ENCODE measurements at places on chromosomes 5 and 9.
A peak's percentile ranks its signal among the peaks of the same experiment; 100 is the strongest.

GRCh38 chr5:173837654-173838053, 50.5 kb upstream of the CPEB4 start:
- no peak for DNase-seq

GRCh38 chr5:164306662-164307061, 801.2 kb downstream of the MAT2B start:
- no peak for DNase-seq

DNA sequence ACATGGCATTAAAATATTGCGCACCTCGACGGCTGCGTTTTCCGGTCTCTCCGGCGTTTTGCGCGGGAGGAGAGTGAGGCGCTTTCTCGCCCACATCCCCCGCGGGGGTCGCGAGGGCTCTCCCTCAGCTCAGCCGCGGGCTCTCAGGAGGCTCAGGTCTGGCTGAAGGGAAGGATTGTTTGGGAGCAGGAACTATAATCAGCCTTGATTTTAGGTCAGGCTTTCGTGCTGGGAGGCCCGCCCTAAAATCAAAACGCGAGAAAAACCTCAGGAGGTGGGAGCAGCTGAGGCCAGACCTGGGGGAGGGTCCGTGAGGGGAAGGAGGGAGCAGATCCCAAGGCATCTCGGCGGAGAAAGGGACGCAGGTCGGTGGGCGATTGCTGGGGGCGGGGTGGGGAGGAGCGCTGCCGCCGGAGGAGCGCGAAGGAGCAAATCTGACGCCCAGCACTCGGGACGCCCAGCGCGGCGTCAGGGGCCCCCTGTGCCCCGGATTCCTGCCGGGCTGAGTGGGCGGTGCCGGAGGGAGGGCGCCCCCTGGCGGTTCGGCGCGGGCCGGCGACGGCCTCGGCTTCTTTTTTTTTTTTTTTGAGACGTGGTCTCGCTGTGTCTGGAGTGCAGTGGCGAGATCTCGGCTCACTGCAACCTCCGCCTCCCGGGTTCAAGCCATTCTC, 18.7 kb upstream of the RNF130 start:
- peak; percentile 69 for DNase-seq

GRCh38 chr5:118616281-118616680, 372.1 kb downstream of the DTWD2 start:
- no peak for DNase-seq

- no peak for DNase-seq
Measured at GRCh38 chr5:84249918-84250630, 134.6 kb downstream of the EDIL3 start.

GRCh38 chr5:138338411-138339090, 485 bp downstream of the FAM53C start:
- DNase-seq, result no peak

DNA sequence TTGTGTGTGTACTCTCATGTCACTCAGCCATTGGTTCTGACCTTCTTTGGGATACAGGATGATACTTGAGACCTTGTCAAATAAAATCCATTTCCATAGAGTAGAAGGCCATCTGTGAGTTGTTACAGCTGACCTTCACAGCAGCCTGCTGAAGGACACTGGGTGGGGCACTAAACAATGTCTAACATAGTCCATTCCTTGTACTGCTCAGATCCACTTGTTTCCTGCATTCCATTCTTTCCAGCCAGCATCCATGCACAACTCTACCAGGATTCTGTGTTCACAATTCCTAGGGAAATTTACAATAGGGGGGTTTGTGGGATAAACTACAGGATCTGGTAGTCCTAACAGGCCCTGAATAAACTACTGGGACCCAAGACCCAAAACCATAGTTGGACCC, 286.4 kb downstream of the RASEF start:
- DNase-seq, result no peak

DNA sequence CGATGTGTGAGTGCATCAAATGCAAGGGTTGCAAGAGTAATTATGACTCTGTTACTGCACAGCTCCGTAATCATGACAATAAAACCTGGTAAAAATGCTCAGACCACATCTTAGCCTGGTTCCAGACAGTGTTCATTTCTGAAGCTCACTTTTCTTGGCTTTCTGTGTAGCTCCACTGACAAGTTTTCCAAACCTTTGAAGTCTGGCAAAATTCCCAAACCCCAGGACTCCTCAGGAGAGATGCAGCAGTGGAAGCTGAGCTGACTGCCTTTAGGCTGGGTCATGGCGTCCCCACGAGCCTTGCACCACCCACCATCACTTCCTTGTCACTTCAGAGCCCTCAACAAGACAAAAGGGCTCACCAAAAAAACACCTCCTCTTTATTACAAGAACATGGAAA, 131.6 kb upstream of the TAS2R1 start:
- no peak for DNase-seq

DNA sequence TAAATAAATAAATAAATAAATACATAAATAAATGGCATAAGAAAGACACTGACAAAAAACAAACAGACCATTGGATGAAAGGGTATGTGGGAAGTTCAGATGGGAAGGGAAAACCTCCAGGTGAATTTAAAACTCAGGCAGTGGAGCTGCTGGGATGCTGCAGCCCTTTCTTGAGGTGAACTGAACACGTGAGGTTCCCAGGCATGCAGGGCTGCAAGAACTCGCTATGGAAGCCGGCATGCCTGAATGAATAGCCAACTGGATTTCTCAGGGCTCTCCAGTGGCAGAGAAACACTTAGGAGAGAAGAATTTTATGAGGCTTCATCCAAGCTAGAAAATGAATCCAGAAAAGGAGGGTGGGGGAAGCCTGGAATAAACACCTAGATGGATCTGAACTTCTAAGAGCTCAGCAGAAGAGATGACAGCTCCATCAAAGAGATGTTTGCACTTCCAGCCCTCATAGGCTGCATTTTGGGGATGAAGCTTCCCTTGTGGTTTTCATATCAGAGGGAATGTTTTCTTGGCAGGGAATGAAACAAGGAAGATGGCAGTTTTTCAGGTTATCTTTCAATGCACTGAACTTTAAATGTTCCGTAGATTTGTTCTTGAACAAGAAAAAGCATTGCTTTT, 224.2 kb upstream of the DAP start:
- no peak for DNase-seq

GRCh38 chr5:50945139-50945538, 278.7 kb downstream of the PARP8 start:
- DNase-seq, result no peak

DNA sequence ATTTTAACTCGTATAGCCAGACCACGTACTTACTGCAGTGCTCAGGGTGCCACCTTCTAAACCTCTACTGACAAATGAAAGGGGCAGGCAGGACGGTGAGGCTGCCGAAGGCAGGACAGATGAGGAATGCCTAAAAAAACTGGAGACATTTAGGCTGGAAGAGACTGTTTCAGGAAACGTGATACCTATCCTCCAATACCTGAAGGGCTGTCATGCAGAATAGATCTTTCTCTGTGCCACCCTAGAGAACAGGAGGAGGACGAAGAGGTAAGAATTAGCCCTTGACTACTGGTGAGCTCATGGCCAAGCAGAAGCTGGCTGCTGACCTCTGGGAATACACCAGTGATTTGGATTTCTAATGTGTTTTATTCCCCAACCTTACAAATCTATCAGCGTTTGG, 139.4 kb downstream of the EFNA5 start:
- DNase-seq, result no peak

DNA sequence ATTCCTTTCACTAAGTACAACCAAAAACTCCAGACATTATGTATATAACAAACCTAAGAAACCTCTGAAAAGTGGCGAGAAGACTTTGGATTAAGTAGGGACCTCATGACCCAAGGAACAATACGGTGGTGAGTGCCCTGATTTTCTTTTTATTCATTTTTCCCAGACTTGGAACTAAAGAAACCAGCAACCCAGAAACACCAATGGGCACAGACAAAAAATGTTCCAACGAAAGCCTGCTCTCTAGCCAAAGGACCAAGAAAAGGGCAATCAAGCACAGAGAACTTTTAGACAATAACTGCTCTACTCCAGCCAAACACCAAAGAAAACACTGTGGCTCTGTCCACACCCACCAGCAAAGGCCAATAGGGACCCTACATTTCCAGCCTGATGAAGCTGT, 66.2 kb upstream of the SSBP2 start:
- DNase-seq, result no peak

GRCh38 chr9:127567035-127567729, 44.9 kb upstream of the STXBP1 start:
- no peak for DNase-seq

DNA sequence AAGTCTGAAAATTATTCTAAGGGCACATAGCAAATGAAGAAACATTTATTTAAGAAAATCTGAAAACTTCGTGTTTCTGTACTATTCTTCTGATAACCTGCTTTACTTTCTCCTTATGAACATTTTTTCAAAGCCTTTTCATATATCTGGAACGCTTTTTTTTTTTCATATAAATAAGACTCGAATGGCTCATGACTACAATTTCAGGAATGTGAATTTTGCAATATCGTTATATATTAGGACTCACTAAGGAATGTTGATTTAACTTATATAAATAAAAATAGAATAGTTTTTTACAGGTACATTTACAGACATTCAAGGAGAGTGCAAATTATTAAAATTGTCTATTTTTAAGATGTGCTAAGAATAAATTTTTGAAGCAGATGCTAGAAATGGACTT, 42.9 kb downstream of the GPBP1 start:
- DNase-seq, result no peak

- DNase-seq, result no peak
Measured at GRCh38 chr5:125421006-125421405, 674.6 kb upstream of the ZNF608 start.

GRCh38 chr9:91776409-91777291, 173.4 kb downstream of the ROR2 start:
- DNase-seq, result no peak

DNA sequence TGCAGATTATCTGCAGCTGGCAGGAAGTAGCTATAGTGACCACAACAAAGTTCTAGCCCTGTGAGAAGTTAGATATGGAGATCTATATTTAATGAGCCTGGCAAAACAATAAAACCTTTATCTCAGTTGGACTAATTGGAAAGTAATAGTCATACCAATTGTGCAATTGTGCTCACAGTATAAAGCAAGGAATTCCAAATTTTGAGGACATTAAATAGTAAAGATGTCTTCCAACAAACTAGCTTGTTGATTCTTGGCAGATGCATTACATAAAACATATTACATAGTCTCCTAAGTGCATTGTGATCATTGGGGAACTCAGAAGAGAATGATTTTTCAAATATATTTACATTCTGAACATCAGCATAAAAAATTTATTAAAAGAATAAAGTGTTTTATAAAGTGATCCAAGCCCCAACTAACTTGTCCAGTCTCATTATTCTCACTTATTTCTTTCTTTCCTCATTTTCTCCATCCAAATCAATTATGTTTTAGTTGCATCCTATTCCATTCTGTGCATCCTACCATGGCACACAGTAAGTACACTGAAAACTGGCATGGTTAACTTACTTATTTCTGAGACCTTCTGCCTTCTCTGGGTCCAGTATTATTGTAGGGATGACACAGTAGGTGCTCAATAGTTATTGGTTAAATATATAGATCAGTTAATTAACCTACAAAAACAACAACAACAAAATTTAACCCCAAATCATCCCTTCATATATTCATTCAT, 977.2 kb upstream of the NUDT12 start:
- DNase-seq, result no peak

DNA sequence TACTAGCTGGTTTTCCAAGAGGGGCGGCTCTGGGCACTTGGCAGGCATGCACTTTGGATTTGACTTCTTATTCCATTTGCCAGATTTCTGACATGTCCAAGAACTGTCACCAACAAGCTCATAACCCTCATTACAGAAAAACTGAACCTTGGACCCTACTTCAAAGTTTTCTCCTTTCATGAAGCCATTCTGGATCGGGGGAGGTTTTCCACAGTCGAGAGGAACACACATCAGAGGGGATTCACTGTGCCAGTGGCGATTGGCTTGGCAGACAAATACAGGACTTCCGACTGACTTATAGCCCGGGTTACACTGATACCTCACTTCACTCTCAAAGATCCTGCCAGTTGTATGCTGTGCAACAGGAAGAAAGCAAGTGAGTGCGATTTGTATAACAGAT, 70.9 kb upstream of the TXNDC8 start:
- DNase-seq, result no peak

DNA sequence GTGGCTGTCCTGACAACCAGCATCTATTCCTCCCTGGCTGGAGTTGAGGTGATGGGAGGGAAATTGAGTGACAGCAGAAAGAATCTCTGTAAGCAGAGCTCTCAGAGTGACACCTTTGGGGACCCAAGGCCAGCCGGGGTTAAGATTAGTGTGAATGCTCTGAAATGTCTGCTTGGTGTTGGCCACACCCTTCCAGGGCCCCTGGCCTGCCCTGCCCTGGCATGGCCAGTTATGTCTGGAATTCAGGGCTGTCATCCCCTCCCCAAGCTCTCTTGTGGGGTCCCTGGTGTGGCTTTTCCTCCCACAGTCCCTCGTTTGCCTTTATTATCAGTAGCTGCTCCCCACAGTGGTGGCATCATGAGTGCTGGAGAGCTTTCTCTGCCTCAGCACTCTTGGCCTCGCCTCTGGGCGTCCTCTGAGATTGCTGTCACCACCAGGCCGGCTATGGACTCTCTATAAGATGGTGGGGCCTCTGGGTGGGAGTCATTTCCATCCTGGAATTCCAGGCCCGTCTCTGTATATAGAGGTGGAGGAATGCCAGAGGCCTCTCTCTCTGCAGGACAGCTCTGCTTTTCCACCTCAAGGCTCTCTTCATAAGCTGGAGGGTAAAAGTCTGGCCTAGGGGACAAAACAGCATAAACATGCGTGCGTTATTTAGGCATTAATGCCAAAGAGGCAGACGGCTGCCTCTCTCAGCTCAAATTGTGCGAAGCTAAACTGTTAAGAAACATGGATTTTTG, 3.6 kb downstream of the TMEM252 start:
- no peak for DNase-seq

DNA sequence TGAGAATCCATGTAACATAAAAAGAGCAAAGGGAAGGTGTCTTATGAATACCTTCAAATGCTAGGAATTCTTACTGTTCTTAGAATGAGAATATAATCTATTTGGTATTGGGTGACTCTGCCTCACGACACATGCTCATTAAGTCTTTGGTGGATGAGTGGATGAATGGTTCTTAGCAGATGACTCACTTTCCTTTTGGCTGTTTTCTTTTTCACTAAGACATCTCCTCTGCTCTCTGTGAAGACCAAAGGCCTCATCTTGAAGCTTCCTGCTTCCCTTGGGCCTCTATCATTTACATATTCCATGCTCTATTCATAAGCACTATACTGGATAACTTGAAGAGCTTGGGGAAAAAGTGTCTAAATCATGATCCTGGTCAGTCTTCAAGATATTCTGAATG, 468.1 kb downstream of the SPATA31D1 start:
- no peak for DNase-seq

- DNase-seq, result no peak
Measured at GRCh38 chr5:27706832-27707231, 668.4 kb upstream of the CDH9 start.

GRCh38 chr5:32507738-32508434, 63.3 kb upstream of the ZFR start:
- no peak for DNase-seq

- DNase-seq, result no peak
Measured at GRCh38 chr5:95572016-95572415, 17.1 kb downstream of the ARSK start.

DNA sequence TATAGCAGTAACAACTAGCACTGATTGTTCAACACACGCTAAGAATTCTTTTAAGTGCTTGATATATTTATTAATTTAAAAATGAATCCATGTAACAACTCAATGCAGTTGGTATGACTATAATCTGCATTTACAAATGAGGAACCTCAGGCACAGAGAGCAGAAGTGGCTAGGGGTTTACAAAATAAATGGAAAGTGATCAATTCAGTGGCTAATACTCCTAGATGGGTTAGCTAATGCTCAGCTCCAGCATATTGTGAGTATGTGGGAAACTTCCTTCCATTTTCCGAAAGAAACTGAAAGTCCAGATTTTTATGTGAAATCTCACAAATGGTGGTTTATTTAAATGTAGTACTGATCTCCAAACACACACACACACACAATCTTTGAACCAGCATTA, 128.0 kb downstream of the RFX3 start:
- no peak for DNase-seq

All from stimulated activated CD4-positive, alpha-beta T cell treated with anti-CD3 and anti-CD28 coated beads, Interleukin-1b, Interleukin-23, amount 100 ng/mL, for 4 hours (primary cell).